ENCODE measurements at places on chromosomes 2 and 18. TPM values are rescaled to one million over a fixed set of nuclear protein-coding genes. Genes with fewer than 3 reads are reported as not detected.

DNA sequence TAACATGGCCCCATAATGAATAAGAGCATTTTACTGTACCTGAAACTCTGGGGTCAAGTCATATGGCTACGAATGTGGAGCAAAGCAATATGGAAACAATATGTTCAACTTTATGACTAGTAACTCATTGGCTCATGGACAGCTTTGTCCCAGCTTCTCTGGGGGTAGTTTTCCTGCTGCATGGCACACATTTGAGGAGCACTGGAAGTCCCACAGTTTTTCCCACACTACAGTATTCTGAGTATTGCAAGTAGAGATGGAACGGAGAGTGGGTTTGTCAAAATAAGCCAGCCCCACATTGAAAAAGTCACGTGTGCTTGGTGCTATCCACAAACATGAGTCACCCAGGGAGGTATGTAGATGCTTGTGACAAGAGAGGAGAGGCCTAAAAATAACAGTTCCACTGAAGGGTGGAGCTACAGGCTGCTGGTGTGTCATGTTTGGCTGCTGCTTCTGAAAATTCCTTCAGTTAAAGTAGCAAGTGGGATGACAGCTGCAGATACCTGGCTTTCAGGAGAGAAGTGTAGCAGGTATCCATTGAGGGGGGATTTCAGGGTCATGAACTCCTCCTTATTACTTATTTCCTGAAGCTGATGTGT, 48.2 kb upstream of the CTAGE1 start:
- no peak for DNase-seq

The C2orf15 gene
- polyA plus RNA-seq = 5.2 TPM

DNA sequence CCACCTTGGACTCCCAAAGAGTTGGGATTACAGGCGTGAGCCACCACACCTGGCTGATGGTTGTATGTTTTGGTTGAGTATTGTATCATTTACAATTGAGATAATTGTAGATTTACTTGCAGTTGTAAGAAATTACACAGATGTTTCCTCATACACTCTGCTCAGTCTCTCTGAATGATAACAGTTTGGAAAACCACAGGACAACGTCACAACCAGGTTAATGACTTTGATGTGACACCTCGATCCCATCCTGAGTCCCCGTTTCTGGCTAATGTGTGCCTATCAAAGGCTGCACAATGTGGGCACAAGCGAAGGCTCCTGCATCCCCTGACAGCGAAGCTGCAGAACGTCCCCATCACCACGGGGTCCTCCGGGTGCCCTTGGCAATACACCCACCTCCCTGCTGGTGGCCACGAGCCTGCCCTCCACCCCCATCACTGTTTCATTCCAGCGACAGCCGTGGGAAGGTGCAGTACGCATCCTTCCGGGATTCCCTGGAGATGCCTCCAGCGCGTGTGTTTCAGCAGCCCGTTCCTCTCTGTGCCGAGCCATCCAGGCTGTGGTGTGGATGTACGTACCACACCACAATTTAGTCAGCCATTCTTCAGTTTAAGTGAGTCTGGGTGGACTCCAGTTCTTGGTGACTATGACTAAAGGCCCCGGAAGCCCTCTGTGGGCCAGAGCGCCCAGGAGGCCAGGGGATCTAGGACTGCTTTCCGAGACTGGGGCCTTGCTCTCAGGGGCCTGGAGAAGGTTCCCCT, 4.3 kb upstream of the PDCD1 start:
- DNase-seq = no peak

- DNase-seq = no peak
These were observed 2089.7 kb upstream of the CELF4 start for GRCh38 chr18:39655341-39655740.

DNA sequence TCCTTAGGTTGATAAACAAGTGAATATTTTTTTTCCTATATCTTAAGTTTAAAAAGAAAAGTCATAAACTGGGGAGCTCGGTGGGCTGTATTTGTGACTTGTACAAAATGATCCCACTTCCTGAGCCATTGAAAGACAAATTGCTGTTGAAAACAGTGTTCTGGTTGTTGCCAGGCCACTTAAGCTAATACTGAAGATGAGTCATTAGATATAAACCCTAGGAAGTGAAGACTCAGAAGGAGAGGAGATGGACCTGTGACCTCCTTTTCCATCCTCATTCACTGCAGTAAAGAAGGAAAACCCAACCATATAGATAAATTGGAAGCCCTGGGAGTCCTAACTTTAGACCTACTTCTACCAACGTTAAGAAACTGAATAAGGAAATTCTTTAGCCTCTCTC, 46.2 kb upstream of the SERPINE2 start:
- DNase-seq = no peak

The IL1RN gene
- polyA plus RNA-seq = 1.2 TPM

The CCL20 gene
- 0.52 TPM for polyA plus RNA-seq

The TCF23 gene
- 0.06 TPM for polyA plus RNA-seq

GRCh38 chr2:133589456-133589855, 21.2 kb upstream of the NCKAP5 start:
- no peak for DNase-seq

GRCh38 chr2:120209427-120210269, 13.6 kb downstream of the TMEM185B start:
- no peak for DNase-seq

The CAPG gene
- polyA plus RNA-seq = 56.9 TPM

DNA sequence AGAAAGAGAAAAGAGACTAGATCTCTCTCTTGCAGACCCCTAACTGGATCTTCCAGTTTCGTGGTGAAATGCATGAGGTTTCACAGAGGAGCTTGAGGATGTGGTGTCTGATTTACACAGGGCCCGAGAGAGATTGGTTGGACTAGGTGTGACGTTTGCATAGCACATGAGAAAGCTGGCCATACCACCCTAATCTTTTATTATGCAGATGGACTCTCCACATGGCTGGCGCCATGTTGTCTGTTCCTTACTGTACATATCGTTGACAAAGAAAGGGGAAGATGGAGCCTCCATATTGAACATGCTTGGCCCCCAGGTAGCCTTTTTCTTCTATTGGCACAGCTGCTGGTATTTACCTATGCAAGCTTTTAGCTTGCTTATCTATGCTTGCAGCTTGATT, 27.5 kb upstream of the PGAP1 start:
- no peak for DNase-seq

- DNase-seq = no peak
These were observed 28.4 kb upstream of the LONRF2 start for GRCh38 chr2:100350661-100351185.

DNA sequence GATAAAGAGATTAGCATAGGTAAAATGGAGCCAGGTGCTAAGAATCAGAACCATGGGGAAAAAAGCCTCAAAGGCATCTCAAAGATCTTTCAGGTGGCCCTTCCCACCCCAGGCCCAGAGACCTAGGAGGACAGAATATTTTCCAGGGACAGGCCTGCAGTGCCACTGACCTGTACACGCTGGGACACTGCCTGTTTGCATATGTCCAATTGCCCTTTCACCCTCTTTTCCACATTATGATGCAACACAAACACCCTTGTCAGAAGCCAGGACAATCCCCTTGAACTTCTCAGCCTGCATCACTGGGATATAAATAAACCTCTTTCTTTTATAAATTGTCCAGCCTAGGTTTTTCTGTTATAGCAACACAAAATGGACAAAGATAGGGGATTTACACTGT, 419.1 kb downstream of the TRIB2 start:
- no peak for DNase-seq

- no peak for DNase-seq
These were observed 947 bp downstream of the ITSN2 start for GRCh38 chr2:24359129-24360049.

- no peak for DNase-seq
These were observed 542.5 kb downstream of the SOX11 start for GRCh38 chr2:6234702-6235101.

The G6PC2 gene
- not detected for polyA plus RNA-seq

The MYO1B gene
- polyA plus RNA-seq = 228 TPM

DNA sequence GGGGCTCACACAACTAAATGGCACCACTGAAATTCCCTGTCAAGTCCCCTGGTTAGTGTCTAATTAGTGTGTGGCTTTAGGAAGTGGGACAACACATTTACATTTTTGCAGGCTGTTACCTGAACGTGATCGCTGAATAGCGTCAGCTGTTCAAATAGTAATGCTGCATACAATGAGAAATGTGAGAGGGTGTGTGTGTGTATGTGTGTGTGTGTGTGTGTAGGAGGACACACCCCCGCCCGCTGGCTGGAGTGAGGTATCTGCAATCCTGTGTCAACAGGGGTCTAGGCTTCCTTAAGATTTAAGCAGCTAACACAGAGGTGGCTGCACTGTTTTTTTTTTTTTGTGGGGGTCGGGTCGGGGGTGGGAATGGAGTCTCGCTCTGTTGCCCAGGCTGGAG, 4.8 kb upstream of the LYPD6B start:
- no peak for DNase-seq

DNA sequence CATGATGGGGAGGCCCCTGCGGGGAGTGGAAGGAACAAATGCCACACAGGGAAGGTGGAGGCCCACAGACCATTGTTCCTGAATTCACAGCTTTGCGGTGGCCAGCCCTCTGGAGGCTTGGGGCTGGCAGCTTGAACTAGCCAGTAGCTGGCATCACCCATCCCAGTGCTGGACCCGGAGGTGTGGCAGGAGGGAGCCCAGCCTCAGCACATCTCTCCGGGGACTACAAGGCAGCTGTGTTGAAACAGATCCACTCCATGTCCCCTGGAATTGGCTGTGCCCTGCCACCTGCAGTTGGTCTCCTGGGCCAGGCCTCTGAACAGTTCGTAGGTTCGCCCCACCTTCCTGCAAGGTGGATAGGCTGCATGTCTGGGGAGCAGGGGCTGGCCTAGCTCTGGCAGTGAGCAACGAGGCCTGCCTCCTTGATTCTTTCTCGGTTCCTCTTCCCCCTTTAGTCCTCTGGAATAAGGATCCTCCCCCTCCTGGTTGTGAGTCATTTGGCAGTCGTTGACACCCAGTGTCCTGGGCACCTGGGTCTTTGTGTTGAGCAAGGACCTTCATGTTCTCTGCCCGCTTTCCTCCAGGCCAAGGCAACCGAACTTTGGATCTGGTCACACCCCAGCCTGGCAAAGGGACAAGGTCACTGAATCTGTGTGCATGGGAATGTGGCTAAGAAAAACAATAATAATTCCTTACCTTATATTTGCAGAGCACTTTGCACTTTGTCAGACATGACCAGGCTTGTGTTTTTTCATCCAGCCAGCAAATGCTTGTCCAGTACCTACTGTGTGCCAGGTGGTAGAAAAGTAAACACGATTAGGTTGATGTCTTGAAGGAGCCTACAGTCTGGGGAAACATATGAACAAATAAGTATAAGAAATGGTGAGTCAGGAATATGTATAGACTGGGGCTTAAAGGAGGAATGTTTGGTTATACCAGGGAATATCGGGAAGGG, 55.0 kb upstream of the MCFD2 start:
- no peak for DNase-seq

DNA sequence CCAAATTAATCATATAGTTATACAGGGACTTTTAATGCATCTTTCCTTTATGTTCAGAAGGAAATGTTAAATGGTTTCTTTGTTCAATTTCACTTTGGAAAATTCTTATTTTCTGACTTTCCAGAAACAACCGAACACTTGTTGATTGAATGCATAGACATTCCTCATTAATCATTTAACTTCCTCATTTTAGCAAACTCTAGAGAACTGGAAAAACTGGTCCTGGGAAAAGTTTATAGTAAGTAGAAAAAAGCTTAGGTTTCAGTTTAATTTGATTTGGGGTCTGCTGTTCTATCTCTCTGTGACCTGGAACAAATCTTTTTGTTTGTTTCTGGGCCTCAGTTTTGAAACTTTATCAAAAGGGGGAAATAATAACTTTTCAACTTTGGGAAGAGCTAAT, 320.4 kb downstream of the CMPK2 start:
- no peak for DNase-seq

GRCh38 chr2:57908736-57909161, 137.9 kb upstream of the VRK2 start:
- DNase-seq = no peak

GRCh38 chr2:68428746-68429145, 38.3 kb downstream of the FBXO48 start:
- DNase-seq = no peak

The TTC32 gene
- 45.3 TPM for polyA plus RNA-seq

The CD8B2 gene
- 0.21 TPM for polyA plus RNA-seq

DNA sequence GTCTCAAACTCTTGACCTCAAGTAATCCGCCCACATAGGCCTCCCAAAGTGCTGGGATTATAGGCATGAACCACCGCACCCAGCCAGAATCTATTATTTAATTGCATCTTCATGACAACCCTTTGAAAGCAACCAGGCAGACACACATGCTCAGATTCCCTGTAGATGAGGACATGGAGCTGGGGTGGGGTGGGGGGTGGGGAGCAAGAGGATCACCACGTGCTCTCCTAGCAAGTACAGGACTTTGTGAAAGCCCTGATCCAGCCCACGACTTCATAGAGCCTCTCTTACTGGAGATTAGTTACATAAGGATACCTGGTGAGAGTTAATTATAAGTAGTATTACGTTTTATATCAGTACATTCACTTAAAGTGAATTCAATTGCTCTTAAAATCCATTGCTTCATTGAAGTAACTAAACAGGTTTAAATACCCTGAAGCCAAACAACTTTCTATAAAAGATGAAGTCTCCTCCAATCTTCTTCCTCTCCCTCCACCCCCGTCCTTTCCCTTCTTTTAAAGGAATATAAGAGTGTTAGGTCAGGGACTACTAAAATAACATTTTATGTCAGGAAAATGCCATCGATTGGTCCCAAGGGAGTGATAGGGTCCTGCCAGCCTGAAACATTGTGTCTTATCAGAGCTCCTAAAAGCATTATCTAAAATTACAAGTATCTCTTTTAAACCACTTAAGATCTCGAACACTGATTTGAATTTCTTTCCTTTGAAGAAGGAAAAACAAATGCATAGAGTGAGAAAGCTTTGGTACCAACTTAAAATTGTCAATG, 123.9 kb downstream of the EPHA4 start:
- DNase-seq = no peak

DNA sequence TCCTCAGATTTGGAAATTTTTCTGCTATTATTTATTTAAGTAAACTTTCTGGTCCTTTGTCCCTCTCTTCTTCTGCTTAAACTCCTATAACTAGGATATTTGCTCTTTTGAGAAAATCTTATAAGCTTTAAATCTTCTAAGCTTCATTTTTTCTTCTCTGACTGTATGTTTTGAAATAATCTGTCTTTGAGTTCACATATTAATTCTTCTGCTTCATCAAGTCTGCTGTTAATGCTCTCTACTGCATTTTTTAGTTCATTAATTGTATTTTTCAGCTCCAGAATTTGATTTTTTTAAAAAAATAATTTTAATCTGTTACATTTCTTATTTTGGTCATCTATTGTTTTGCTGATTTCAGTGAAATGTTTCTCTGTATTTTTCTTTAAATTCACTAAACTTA, 28.9 kb downstream of the ICA1L start:
- DNase-seq = no peak

DNA sequence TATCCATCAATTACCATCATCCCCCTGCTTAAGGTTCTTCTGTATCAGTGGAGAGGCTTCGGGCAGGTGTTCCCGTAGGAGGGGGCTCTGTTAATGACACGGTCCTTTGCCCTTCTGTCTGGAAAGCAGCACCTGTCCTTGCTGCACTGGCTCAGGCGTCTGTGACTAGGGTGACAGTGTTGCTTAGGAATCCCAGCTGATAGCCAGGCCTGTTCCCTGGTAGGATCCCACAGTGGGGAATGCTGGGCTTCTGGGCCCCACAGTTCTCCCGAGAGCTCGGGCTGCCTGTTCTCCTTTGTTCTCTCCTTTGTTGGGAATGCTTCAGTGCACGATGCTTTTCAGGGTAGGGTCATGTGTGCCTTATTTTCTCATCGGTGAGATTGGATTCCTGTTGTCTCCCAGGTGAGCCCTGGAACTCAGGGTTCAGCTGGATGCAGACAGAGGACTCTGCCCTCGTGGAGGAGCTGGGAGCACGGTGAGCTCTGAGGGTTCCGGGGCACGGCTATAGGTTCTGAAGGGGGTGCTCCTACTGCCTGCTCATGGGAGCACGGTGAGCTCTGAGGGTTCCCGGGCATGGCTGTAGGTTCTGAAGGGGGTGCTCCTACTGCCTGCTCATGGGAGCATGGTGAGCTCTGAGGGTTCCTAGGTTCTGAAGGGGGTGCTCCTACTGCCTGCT, 9.6 kb downstream of the SNTG2 start:
- no peak for DNase-seq

Measured in right lung (tissue), 10 donors.